Activated CD4-positive, alpha-beta T cell treated with anti-CD3 and anti-CD28 coated beads, Interleukin-2, Interleukin-4, amounts not matched to agents 100 ng/mL and 50 ng/mL, durations not matched to agents 16 hours and 8 hours (primary cell): ENCODE measurements at places on chromosomes 12 and 14.

DNA sequence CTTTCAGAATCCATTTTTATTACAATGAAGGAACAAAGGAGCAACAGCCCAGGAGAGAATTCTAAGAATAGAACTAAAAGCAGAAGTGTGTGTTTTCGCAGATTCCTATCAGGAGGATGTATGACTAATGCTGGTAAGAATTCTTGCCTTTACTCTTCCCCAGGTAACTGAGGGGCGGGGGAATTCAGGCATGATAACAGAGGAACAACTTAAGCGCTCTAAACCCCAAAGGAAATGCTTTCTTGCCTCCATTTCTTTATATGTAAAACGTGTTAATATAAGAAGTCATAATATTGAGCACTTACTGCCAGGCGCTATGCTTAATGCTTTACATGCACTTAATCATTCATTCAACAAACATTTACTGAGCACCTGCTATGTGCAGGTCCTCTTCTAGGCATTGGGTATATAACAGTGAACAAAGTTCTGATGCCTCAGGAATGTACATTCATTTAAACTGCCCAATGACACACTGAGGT, 4.5 kb downstream of the HCAR1 start:
- peak; percentile 70 for DNase-seq

GRCh38 chr14:50528000-50528399, 4.4 kb downstream of the MAP4K5 start:
- no peak for DNase-seq

GRCh38 chr12:106235770-106236169, 12.1 kb downstream of the CKAP4 start:
- no peak for DNase-seq

GRCh38 chr12:79549531-79550271, 141.1 kb downstream of the PAWR start:
- no peak for DNase-seq

GRCh38 chr12:114189266-114189665, 216.7 kb downstream of the TBX5 start:
- DNase-seq, result no peak

DNA sequence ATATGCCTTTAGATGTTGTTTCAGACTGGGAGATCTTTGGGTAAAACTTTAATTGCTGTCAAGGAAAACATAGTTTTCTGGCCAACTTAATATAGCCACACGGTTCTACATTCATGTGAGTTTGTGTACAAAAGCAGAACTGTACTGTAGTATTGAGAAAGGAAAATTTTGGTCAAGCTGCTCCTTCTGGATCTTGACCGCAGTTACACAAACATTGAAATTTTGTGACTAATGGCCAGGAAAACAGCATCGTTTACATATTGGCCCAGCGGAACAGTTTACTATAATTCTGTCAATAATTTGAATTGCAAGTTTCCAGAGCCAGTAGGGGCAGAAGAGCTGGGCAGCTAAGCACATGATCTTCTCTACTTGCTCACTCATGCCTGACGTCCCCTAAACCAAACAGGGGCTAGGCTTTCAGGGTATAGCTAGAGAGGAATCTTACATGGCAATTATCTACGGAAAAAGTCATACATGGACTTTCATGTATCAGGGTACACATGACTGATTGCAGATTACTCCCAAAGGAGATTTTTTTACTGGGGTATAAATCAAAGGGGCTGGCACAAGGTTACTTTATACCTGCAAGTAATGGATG, 11.4 kb upstream of the ART4 start:
- no peak for DNase-seq

DNA sequence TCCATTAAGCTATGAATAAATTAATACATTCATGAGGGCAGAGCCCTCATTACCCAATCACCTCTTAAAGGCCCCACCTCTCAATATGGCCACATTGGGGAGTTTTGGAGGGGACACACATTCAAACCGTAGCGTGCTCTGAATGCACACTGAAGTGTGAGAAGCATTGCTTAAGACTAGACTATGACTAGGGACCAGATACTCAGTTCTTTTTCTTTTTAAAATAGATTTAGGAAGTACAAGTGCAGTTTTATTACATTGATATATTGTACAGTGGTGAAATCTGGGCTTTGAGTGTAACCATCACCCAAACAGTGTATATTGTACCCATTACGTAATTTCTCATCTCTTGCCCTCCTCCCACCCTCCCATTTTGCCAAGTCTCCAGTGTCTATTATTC, 21.0 kb upstream of the JDP2 start:
- DNase-seq, result no peak

- DNase-seq, result no peak
These were observed 15.1 kb upstream of the LHX5 start for GRCh38 chr12:113486722-113487121.

GRCh38 chr12:94616203-94616729, 34.1 kb downstream of the TMCC3 start:
- DNase-seq, result no peak

DNA sequence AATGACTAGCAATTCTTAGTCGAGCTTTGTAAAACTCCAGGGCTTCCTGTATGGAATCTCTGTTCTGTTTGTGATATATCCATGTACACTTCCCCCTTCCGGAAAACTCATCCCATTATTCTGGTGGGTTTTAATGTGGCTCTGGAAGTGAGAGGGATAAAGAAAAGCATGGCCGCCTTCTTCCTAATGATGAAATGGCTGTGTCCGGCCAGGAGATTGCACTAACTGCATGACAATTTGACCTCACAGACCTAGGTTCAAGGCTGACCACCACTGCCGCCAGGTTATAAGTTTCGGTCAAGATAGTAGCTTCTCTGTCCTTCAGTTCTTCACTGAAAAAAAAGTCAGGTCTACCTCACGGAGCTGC, 41.0 kb upstream of the NPAS3 start:
- DNase-seq, result no peak

DNA sequence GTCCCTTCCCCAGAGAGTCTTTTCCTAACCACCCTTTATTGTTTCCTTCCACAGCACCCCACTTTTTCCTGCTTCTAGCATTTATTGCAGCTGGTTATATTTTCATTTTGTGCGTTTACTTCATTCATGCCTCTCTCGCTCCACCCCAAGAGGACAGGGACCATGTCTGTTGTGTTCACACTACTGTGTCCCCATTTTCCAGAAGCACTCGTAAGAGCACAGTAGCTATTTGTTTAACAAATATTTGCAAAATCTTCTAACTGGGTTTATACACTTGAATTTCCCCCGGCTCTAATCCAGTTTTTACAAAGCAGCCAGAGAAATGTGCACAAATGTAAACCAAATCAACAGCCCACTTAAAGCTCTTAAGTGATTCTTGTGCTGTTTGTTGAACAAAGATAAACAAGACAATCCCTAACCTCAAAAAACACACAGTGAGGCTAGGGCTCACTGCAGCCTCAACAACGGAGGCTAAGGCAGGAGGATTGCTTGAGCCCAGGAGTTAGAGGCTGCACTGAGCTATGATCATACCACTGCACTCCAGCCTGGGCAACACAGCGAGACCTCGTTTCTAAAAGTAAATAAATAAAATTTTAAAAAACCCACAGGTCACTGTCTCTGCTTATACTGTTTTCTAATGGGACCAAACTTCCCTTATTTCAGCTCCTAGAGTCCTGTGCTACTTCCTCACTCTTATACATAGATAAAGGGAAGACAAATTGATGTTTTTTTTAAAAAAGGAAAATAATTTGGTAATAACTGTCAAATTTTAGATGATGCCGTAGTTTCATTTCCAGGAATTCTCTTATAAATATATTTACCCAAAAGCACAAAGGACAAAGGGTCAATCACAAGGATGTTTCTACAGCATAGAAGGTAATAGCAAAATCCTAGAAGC, 6.6 kb upstream of the ABCD4 start:
- no peak for DNase-seq

DNA sequence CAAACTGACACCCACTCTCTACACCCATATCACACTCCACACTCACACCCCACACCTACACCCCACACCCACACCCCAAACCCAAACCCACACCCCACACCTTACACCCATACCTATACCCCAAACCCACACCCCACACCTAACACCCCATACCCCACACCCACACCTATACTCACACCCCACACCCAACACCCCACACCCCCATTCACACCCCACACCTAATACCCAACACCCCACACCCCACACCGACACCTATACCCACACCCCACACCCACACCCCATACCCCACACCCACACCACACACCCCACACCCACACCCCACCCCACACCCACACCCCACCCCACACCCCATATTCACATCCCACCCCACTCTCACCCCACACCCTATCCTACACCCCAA, 38.5 kb downstream of the TMEM120B start:
- DNase-seq, result no peak

- peak; percentile 27 for DNase-seq
These were observed 27.3 kb downstream of the FRS2 start for GRCh38 chr12:69497308-69498026.

DNA sequence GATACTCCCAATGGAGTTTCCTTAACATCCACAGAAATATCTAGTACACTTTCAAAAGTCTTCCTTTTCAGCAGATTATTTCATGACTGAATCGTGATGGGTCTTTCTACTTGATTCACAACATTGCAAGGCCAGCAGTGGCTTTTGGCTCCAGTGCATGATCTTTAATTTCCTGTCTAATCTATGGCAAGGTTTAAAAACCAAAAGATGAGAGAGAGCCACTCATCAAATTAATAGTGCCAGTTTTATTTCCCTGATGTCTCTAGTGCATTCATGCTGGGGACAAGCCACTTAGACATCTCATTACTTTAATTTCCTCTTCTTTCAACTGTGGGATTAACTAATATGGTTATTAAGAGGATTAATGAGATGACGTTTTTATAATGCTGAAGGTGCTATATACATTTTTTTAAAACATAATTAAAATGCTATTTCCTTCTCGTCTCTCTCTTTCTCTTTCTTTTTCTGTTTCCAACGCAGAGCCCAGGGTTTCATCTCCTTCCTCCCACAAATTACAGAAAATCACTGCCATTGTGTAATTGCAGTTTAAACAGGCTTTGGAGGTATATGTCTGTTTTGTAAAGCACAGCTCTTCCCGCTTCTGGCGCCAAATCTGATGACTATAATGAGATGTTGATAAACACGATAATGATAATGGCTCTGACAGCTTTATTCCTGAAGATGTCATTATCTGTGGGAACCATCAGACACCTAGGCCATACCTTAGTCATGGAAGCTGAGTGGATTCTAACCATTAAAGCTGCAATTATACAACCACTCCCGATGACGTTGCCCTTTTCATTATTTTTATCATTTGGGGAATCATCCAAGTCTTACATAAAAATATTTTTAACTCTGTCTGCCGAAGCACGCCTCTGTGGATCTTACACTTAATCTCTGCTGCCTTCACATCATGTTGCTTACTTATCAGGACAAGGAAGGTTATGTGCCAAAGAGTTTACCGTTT, 103.1 kb upstream of the PPM1H start:
- no peak for DNase-seq

GRCh38 chr14:100654814-100655740, 67.9 kb upstream of the BEGAIN start:
- DNase-seq, result peak; percentile 16

DNA sequence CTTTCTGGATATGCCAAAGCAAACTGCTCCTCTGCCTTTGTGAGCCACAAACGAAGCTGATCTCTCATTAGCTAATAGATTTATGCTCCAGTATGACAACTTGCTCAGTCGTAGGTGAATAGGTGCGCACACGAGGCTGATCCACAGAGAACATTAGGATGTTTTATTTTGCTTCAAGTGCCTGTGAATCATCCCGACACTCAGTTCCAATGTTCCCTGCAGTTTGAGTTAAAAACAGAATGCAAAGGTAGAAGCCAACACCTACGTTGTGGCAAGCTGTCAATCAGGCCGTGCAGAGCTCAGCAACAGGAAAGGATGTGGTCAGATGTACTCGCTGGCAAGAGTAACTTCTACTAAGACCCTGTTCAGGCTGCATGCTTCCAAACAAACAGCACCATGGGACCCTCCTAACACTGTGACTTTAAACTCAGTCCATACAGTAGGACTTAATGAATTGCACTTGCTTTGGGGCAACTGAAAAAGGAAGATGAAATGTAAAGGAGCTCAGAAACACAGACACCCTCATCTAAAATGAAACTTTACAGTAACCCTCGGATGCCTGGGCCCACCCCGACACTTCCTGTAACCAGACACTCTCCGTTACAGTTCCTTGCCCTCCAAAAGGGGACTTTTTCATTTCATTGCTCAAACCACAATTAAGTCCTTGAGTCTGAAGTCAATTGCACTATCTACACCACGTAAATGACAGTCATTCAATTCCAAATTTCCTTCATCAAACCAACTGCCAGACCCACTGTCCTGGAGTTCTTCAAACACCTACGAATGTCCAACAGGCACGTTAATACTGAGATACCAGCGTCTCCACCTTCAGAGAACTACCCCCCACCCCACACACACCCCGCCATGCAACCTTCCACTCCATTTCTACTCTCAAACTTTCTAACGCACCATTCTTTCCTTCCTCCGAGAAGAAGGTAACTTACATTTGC, 1.6 kb downstream of the CCDC88C start:
- DNase-seq, result peak; percentile 85

- DNase-seq, result no peak
These were observed 7.1 kb upstream of the SNRPF start for GRCh38 chr12:95851606-95852005.

- DNase-seq, result peak; percentile 64
These were observed 9.2 kb downstream of the GLIPR1 start for GRCh38 chr12:75489613-75490210.
